ENCODE measurements at places on chromosomes 1 and 21.
A peak's percentile ranks its signal among the peaks of the same experiment; 100 is the strongest.

- DNase-seq, result no peak
These were observed 58.0 kb downstream of the NGF start for GRCh38 chr1:115280064-115280463.

GRCh38 chr1:55617288-55617982, 402.3 kb upstream of the USP24 start:
- no peak for DNase-seq

DNA sequence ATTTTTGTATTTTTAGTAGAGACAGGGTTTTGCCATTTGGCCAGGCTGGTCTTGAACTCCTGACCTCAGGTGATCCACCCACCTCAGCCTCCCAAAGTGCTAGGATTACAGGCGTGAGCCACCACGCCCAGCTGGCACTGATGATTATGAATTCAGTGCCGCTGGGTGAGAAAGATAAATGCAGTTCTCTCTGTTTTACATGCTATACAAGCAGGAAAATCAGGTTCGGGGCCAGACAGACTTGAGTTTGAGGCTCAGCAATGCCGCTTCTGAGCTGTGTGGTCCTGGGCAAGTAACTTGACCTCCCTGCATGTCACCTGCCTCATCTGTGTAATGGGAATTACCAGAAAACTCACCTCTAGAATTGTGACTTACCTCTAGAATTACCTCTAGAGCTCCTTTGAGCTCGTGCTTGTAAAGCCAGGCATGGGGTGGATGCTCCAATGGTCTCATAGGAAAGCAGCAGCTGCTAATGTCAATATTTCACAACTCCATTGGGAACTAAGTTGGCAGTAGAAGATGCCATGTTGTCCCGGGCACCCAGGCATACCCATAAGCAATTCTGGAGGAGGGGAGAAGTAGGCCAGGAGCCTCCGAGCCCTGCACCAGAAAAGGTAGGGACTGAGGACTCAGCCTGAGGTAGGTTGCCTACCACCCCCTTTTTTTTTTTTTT, 119.8 kb upstream of the SLC25A33 start:
- DNase-seq, result no peak

DNA sequence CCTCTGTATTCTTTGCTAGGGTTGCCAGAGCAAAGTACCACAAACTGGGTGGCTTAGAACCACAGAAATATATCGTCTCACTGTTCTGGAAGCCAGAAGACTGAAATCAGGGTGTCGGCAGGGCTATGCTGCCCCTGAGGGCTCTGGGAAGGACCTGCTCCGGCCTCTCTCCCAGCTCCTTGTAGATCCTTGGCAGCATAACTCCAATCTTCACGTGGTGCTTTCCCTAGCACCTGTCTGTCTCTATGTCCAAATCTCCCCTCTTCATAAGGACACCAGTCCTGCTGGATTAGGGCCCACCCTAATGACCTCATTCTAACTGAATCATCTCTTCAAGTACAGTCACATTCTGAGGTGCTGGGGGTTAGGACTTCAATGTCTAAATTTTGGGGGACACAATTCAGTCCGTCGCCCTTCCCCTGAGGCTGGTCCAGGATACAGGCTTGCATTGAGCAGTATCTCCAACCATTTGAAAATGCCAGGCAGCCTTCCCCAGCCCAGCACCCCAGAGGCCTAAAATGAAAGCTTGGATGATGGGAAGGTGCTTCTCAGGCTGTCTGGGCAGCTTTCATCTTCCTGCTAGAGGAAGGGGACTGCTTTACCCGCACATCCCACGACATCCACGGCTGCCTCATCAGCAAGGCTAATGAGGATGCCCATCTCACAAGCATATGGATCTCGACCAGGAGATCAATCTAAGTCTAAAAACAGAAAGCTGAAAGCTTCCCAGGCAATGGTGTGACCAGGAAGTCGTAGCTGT, 24.7 kb downstream of the TRIM67 start:
- DNase-seq, result no peak

DNA sequence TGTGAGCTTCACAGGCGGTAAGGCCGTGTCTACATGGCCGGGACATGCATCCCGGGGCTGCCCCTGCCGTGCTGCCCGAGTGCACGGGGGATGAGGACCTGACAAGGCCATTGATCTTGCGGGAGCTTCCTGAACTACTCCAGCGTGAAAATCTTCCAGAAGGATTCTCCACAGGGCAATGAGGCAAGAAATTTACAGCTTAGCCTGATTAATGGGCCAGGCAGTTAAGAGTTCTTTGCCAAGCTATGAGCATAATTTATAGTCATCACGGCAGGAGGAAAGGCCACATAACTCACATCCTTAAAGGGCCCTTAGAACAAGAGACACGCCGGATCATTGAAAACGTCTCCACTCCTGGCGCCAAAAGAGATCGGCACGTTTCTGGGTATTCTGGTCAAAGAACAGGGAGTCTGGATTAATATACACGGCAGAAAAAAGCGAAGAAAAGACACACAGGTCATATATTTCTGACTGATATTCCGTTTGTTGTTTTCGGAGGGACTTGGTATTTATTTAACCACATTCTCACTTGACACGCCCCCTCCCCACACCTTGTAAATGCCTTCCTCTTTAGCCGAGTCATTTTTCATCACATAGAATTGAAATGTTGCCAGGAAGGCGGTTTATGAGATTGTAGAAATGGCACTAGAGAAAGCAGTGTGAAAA, 180.5 kb downstream of the DYRK1A start:
- no peak for DNase-seq

GRCh38 chr1:61922950-61923480, 180.7 kb downstream of the PATJ start:
- DNase-seq, result no peak

DNA sequence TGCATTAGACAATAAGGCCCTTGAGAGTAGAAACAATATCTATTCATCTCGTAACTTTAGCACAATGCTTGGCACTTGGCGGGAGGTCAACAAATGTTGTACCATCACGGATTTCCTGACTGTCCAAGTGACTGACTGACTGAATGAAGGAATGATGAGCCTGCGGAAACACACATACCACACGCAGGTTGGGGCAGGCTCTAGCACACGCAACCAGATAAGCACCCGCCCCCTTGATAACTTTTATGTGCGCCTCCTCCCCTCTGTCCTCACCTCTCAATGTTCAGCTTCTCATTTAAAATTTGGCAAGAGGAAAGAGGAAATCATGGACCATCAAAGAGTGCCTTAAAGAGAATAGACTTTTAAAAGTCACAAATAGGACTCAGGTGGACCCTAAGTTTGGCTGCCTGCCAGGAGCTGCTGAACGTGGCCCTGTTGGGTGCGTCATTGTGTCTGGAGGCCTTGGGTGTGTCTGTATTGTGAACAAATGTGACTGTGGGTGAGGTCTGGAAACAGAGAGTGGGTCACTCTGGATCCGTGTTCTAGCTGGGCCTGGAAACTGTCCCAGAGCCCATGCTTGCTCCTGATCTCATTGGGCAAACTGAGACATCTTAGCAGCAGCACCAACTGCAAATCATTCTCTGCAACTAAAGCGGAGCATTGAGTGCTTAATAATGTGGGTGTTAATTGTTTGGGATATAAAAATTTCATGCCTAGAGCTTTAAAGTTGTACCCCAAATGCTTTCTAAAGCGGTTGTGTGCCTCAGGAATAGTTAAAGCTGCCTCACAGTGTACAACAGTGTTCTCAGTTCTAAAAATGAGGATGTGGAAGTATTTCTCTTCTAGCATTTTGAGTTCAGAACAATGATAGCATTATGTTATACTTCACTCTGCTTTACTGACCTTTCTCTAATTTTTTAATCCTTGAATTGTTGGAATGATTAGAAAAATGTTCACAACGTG, 47.6 kb upstream of the ABCG1 start:
- DNase-seq, result peak; percentile 56

GRCh38 chr1:169879034-169879840, 14.5 kb downstream of the SCYL3 start:
- no peak for DNase-seq

DNA sequence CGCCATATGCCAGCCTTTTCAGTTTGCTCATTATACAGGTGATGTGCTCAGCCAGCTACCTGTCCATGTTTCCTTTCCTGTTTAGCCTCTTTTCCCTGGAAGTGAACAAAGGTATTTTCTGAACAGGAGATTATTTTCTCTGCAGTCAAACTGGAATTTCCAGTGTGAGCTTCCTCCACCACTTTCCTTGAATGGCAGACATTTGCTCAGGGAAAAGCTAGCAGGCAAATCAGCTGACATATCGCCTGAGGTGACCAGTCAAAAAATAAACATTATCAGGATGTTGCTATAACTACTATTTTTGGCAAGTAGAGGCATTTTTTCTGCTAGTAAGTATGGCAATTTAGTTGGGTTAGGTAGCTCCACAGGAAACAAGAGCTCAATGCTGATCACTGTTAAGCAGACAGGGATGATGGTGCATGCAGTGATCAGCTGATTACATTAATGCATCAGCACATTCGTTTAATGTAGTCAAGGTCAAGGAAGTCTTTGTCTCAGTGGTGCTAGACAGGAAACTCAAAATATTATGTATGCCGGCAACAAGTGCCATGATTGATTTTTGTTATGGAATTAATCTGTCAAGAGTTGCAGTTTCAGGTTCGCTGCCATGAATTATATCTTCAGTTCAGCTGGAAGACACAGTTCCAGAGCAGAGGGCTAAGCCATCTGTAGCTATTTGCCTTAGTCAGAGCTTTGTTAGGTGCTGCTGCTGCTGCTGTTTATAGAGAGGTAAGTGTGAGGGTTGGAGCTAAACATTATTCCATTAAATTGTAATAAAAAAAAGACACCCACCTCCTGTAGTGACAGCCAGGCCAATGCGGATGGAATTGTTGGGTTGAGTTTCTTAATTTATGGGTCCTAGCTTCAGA, 179.7 kb upstream of the ST6GALNAC5 start:
- DNase-seq, result no peak

DNA sequence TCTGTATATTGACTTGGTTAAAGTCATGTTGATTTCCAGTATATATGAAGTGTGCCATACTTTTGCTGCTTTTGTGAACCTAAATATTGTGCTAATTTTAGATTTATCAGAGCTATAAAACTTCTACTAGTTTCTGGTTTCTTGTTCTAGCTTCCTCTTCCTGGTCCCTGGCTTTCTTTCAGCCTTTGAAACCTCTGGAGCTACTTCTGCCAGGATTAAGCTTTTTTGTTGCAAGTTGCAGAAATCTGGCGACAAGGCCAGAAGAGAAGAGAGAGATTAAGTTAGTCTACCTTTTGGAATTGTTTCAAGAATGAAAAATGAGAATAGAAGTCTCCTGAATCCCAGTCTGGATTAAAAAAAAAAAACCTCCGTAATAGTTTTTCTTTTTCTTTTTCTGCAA, 13.5 kb downstream of the RNF2 start:
- no peak for DNase-seq

- peak; percentile 87 for DNase-seq
These were observed at the start of gene HIPK1 for GRCh38 chr1:113928941-113929749. HIPK1 (plus strand) TSS chr1:113929324.

DNA sequence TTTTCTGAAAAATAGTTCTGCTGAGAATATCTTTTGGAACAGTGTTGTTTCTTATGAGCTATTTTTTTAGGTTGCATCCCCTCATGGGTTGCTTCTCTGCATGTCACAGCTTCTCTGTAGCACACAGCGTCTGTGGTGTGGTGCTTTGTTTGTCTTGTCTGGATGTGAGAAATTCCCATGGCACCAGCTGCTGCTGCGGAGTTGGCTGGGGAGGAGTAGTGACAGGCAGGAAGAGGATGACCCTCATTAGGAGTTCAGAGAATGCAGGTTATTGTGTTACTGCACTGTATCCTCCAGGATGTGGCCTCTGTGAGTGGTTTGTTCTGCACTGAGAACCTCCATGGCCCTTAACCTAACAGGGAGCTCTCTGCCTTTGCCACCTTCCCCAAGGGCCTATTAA, 64.8 kb downstream of the TSEN15 start:
- no peak for DNase-seq

GRCh38 chr1:209715314-209715713, 10.7 kb downstream of the HSD11B1 start:
- DNase-seq, result no peak

DNA sequence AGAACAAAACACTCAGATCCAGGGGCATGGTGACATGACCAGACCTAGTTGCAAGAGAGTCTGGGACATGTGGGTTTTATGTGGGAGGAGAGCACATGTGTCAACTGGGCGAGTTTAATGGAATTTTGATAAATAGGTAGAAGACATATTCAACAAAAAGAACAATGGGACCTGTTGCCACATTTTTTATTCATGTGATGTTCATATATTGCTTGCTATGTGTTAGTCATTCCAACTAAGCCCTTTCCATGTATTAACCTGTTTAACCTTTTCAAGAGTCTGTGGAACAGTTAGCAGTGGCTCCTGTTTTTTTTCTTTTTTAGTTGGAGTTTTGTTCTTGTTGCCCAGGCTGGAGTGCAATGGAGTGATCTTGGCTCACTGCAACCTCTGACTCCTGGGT, 30.1 kb upstream of the CSF3R start:
- DNase-seq, result no peak

DNA sequence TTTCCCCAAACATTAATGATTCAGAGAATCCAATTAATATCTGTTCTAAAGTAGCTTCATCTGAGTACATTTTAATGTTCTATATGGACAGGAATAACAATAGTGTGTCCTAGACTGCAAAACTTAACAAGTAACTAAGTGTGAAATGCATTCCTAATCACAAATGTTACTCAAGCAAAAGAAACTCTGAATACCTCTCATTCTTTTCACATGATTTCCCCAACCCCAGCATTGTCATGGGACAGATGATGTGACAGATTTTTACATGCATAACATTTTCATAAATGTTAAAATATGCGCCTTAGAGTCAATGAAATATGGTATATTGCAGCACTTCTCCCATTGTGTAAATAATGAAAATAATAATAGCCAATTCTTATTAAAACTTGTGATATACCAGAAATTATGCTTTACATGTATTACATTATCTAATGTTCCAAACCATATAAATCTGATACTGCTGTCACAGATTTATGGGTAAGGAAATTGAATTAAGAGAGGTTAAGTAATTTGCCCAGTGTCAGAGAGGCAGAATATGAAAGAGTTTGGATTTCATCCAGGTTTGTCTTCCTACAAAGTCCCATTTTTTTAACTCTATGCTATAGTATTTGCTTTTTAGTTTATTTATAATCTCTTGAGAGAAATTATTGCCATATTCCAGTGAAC, 269.4 kb downstream of the LRRC7 start:
- DNase-seq, result no peak

- no peak for DNase-seq
These were observed 44.9 kb upstream of the COL6A2 start for GRCh38 chr21:46052703-46053651.

- DNase-seq, result no peak
These were observed 49.8 kb upstream of the SEC16B start for GRCh38 chr1:178019622-178020021.

- no peak for DNase-seq
These were observed 62.0 kb upstream of the GOLT1A start for GRCh38 chr1:204275695-204276370.

- no peak for DNase-seq
These were observed 2.4 kb downstream of the CTPS1 start for GRCh38 chr1:40981691-40982448.

- DNase-seq, result no peak
These were observed 16.4 kb downstream of the ARHGEF2 start for GRCh38 chr1:155961937-155962336.

All from amygdala (tissue), 56 donors.